ENCODE measurements at places on chromosomes 11 and 22.

- peak; percentile 81 for DNase-seq
Observed at GRCh38 chr11:4851033-4851432, 2.0 kb upstream of the OR51S1 start.

GRCh38 chr11:10401256-10401655 lies 53.8 kb upstream of the AMPD3 start:
- no peak for DNase-seq

DNA sequence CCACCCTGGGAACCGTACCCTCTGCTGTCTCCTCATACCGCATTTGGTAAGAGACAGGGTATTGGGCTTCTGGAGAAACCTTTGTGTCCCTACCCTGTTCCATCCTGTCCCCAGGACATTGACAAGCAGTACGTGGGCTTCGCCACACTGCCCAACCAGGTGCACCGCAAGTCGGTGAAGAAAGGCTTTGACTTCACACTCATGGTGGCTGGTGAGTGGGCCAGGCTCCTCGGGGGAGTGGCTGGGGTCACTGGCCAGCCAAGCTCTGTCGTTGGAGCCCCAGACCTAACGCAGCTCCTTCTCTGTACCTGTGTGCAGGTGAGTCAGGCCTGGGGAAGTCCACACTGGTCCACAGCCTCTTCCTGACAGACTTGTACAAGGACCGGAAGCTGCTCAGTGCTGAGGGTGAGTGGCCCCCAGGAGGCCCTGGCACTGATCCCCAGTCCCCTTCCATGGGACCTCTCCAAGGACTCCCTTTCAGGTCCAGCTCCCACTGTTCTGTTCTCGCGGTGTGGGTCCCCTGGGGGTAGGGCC lies 3.8 kb upstream of the GP1BB start:
- DNase-seq: no peak

DNA sequence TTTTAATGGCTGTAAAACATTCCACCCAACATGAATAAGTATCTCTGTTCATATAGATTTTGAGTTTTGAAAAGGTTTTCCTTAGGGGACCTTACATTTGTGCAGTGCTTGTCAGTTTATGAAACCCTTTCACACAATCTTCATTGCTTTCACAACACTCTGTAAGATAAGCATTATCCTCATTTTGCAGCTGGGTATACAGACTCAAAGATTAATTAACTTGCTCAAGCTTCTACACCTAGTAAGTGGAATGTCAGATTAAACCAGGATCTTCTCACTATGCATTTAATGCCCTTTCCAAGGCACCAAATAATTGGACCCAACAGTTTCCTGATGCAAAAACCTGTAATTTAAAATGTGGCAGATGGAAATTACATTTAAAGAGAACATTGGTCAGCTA lies 11.6 kb upstream of the GAB2 start:
- no peak for DNase-seq

DNA sequence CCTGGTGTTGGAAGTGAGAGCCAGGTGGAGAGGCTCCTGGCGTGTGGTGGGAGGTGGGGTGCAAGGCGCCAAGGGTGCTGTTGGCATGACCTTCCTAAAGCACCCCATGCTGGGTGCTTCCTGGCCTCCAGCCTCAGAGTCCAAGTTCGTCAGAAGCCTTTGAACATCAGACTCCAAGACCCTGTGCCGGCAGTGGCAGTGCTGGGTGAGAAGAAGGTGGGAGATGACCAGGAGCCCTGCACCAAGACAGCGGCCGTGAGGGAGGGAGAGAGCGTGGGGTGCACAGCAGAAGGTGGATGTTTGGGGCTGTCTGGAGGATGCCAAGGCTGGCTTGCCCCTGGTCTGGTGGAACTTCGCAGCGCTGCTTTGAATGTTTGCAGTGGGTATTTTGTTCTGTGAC lies 29.7 kb upstream of the PARVB start:
- no peak for DNase-seq

- DNase-seq: no peak
Observed at GRCh38 chr11:114511079-114511478, 48.6 kb downstream of the NXPE1 start.

DNA sequence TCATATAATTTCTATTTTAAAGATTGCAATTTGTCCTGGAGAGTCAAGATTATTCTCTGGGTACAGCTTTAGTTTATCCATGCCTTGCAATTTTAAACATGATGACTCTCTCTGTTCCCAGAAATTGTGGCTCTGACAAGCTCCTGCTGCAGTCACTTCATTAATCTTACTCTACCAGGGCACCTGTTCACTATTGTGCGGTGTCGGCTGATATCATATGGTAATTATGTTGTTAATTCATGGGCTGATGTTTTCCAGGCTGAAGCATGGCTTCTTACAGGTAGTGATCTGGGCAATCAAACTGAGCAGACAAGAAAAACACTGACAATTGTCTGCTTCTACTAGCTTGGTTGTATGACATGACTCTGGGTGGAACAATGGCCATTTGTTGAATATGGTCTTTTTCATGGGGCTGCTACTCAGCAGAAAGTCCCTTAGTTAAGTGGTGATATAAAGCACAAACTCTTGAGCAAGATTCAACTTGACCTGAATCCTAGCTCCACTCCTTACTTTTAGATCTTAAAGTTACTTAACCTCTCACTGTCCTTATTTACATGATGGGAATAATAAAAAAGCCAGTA lies 230.7 kb downstream of the FAT3 start:
- DNase-seq: no peak

DNA sequence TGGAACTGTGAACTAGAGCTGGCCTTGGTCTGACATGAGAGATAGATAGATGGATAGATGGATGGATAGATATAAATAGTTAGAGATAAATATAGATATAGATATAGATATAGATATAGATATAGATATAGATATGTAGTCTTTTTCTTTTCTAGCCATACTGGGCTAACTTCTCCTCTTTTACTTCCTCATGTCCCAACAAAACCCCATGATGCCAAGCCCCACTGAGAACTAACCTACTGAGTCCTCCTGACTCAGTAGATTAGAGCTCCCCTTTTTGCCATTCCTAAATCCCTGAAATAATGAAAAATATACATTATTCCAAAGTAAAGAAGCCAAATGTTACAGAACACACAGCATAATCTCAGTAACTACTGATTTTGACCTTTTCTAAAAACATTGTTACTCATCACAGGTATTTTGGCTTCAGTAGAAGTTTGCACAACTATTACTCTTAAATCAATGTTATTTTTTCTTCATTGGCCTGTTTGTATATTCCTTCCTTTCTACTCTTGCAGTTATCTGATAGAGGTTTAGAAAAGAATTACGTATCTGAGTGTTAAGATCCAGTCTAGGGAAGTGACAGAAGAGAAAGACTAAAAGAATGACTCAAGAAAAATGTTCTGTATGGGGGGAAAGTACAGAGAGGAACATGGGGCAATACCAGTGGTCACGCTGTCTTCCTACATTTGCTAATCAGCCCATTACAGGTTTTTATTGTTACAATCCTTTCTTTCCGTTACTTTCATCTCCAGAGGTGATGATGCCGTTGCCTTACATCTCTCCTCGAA lies 6.0 kb upstream of the OR10D3 start:
- no peak for DNase-seq

DNA sequence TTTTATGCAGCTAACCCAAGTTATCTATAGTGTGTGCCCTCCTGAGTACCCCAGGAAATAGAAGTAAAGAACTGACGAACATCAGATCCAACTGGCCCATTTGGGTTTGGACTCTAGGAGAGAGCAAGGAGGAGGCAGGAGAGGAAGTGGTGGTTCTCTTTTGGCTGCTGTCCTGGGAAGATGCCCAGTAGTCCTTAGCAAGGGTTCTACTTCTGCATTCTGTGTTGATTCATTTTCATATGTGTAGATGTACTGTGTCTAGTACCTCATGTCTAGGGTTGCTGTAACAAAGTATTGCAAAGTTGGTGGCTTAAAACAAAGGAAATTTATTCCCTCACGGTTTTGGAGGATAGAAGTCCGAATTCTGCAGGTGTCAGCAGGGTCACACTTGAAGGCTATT lies 6.6 kb upstream of the MMP27 start:
- no peak for DNase-seq

- DNase-seq: no peak
Observed at GRCh38 chr11:92324890-92325289, 100.3 kb downstream of the FAT3 start.

GRCh38 chr11:58392746-58393145 lies 13.9 kb downstream of the OR5B3 start:
- no peak for DNase-seq

DNA sequence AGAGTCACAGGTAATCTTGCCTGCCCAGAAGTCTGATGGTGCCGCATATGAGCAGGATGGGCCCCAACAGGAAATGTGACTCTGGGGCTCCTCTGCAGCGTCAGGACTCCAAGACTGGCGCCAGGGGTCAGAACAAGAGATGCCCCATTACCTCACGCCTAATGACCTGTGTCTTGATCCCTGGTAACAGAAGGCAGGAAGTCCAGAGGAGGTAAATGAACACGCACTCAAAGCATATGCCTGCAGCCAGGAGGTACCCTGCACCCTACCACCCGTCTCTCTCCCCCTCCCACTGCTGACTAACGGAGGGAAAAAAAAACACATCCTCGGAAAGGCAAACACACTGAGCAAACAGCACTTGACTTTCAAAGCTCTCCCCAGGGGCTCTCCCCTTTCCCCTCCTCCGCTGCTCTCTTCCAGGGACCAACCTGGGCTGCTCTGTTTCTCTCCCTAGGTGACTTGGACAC lies 37.3 kb downstream of the ABCC8 start:
- no peak for DNase-seq

DNA sequence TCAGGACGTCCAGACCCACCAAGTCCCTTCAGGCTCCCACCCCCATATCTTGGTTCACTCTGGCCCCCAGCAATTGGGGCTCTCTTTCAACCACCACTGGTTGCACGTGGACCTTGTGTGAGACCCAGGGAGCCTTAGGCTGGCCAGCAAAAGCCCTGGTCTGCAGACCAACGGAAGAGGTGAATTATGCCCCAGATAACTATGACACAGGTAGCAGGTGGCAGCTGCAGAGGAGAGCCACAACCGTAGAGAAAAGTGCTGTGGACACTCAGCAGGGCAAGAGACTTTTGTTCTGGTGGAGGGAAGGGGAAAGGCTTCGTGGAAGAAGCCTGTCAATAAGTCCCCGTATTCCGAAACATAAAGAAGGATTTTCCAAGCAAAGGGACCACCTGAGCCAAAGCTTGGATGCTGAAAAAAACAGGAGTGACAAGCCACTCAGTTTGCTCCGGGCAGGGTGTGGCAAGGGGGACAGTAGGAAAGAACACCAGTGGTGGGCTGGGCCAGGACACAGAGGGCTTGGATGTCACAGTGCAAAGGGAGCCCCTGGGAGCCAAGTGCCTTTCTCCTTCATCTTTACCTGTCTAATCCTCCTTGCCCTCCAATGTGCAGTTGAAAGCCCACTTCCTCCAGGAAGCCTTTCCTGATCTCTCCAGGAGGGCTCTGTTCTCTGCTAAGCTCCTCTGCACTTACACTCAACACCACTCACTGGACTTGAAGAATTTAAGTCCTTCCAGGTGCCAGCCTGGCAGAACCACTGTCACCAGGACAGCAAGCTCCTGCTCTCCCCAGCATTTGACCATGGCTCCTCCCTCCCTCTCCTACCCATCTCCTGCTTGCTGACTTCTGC lies 264.7 kb downstream of the BUD13 start:
- no peak for DNase-seq

DNA sequence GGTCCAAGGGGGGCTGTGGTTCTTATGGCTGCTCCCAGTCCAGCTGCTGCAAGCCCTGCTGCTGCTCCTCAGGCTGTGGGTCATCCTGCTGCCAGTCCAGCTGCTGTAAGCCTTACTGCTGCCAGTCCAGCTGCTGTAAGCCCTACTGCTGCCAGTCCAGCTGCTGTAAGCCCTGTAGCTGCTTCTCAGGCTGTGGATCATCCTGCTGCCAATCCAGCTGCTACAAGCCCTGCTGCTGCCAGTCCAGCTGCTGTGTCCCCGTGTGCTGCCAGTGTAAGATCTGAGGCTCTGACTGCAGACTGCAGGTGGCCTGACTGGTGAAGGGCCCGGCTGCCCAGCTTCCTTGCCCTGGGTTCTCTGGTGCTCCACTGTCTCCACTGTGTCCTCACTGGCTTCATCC lies 696 bp downstream of the KRTAP5-5 start:
- DNase-seq: no peak

DNA sequence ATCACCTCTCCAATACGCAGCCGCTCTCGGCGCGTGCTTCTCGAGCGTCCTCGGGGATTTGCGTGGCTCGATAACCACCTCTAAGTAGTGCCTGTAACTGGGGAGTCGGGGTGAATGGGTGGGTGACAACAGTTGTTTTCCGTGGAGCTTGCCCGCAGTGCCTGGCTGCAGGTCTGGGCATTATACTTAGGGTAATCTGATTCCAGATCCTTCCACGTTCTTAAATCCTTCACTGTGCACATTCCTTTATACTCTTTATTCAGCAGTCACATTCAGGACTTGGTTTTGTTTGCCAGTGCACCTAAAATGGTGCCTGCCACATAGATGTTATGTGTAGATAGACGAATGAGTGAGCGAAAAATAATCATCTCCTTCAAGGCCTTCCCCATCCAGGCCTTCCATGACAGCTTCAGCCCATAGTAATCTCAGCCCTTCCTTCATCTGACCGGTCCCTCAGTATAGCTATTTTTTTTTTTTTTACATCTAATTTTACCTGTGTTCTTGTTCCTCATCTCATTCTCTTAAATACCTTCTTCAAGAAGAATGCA lies 602 bp downstream of the NAT10 start:
- DNase-seq: peak; percentile 12

DNA sequence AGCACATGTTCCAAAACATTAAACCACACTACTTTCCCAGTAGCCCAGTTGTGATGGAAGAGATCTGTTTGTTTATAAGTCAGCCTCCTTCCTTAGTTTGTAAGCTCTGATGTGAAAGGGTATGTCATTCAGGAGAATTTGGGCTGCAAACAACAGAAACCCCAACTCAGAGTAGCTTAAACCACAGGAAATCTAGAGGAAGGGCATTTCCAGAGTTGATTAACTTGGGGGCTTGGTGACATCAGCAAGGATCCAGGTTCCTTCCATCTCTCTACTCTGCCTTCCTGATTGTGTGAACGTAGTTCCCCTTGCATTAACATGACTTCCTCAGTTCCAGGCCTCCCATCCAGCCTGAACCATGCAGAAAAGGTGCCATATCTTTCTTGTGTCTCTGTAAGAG lies 6.5 kb upstream of the FJX1 start:
- DNase-seq: no peak

DNA sequence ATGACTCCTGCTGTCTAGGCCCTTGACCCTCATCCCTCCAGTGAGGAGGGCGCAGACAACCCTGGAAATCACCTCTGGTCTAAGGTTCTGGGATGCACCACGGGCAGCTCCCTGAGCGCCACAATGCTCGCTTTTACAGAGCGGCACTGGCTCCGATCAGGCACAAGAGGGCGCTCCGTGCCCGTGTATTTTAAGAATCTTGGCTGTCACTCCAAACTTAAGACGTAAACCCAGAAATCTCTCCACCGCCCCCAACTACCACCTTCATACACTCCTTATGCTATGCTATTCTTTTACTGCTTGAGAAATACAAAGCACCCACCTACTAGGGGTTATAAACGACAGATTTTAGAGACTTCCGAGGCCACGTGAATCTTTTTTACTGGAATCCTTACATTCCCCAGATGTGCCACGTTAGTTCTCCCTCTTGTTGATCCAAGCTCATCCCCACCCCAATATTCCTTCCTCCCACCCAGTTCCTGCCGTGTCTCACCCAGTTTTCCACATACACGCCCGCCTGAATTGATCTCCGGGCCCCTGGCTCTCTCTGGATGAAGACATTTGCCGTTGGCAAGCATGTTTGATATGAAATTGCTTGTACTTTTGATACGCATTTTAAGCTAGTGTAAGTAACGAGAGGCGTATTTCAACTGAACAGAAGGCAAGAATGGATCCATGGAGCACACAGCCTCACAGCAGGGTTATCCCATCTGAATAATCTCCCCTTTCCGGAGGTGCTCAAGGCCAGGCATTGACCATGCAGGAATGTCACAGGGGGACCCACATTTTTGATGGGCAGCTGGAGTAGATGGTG lies 453.5 kb downstream of the OPCML start:
- DNase-seq: peak; percentile 37

Data from brain microvascular endothelial cell (primary cell).